GM12865 (cell line): ENCODE measurements at places on chromosomes 7 and 10.

DNA sequence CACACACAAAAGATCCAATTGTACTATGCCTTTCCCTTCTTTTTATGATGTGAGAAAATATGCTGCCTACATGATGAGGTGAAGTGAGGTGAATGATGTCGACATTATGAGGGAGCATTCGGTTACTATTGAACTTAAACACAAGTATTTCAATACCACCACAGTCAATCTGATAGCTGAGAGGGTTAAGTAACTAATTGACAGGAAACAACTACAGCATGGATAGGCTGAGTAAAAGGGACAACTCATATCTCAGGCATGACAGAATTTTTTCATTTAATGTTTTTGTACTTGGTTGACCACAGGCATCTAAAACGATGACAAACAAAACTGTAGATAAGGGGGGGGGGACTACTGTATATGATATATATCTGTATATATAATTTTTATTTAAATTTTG is 488.9 kb downstream of the SH2D4B start:
- no peak for DNase-seq

- no peak for DNase-seq
Observed at GRCh38 chr7:116095396-116095795, 64.8 kb upstream of the TFEC start.

- no peak for DNase-seq
Observed at GRCh38 chr7:151056666-151057505, 811 bp downstream of the CDK5 start.

DNA sequence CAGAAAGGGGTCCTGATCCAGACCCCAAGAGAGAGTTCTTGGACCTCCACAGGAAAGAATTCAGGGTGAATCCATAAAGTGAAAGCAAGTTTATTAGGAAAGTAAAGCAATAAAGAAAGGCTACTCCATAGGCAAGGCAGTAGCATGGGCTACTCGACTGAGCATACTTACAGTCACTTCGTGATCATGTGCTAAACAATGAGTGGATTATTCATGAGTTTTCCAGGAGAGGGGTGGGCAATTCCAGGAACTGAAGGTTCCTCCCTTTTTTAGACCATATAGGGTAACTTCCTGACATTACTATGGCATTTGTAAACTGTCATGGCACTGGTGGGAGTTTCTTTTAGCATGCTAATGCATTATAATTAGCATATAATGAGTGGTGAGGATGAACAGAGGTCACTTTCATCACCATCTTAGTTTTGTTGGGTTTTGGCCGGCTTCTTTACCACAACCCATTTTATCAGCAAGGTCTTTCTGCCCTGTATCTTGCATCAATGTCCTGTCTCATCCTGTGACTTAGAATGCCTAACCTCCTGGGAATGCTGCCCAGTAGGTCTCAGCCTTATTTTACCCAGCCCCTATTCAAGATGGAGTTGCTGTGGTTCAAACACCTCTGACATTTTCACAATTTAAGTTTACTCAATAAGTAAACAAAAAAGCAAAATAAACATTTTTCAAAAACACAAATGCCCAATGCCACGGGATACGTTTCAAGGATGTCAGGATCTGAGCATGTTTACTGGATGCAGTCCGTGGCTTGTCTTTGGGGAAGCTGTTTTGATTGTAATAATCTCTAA is 37.0 kb downstream of the ALOX5 start:
- no peak for DNase-seq

DNA sequence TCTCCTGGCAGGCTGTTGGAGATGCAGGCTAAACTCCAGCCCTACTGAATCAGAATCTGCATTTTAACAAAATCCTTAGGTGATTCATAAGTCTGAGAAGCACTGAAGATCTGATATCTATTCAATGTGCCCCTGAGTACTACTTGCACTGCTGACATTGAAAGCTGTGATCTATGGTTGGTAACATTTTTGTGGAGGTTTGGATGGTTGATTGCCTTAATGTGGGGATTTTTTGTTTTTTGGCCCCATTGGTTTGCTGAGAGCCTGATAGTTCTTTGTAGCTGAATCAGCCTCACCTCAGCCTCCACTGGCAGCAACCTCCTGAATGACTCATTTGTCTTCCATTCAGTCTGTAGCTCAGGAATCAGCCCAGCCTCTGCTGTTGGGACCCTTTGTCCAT is 14.7 kb upstream of the LRRN3 start:
- DNase-seq: no peak

DNA sequence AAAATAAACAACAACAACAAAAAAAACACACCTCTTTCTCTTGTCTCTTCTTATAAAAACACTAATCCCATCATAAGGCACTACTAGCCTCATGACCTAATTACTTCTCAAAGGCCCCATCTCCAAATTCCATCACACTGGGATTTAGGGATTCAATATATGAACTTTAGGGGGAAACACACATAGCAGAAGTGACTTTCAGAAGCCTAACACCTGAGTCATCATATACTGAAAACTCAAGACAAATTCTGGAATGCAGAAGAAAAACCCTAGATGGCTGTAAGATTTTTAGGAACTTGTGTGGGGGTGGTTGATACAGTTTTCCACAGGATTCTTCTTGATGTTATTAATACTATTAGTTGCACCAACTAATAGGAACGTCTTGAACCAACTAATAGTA is 33.7 kb upstream of the CSTF2T start:
- no peak for DNase-seq

- no peak for DNase-seq
Observed at GRCh38 chr10:71755179-71755879, 18.0 kb downstream of the VSIR start.

GRCh38 chr7:92633211-92633906 is 43.2 kb upstream of the FAM133B start:
- peak; percentile 56 for DNase-seq

DNA sequence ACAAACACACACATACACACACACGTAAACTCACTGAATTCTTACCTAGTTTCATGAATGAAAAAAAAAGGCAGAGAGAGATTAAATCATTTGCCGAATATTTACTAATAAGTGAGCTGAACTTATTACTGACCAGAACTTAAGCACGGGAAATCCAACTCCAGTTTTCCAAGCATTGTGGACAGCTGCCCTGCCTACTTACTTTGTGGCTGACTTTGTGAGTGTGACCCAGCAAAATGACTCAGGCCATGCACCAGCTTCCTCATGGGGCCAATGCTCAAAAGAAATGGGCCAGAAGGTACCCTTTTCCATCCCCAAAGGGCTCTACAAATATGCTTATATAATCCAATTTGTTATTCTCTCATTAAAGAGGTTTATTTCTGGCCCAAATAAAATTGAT is 87.4 kb upstream of the RHOBTB1 start:
- no peak for DNase-seq

DNA sequence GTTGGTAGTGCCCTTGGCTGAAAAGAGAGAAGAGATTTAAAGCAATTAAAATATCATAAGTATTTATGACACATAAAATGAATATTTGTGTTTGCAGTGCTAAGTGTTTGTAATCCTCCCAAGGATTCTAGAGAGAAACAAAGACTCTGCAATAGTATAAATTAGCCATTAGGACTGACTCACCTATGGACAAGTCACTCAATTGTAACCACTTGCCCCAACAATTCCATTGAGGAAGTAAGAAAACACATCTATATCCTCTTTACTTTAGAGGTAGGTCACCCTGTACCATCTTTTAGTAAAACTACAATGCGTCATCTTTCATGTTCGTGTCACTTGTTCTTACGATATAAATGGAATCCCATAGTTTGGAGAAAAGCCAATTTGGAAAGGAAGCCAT is 85.7 kb upstream of the INHBA start:
- no peak for DNase-seq

- no peak for DNase-seq
Observed at GRCh38 chr10:126097558-126098225, 201.3 kb downstream of the FANK1 start.

GRCh38 chr7:128112018-128112780 is 81.0 kb upstream of the LRRC4 start:
- DNase-seq: no peak

DNA sequence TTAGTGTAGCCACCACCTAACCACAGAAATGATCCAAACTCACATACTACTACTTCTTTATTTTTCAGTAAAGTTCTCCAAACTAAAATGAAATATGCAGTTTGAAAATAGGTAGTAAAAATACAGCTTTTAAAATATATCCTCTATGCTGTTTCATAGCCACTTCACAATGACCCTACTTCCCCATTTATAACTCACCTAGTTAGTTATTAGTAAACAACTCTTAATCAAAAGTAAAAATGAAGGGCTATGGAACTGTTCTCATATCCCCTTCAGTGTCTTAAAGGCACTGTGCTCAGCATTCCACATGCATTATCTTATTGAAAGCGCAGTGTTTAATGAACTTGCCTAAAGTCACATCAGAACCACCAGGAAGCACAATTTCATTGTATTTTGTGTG is 43.5 kb downstream of the KMT2C start:
- no peak for DNase-seq

GRCh38 chr10:5458425-5458824 is 40.9 kb downstream of the CALML5 start:
- no peak for DNase-seq

DNA sequence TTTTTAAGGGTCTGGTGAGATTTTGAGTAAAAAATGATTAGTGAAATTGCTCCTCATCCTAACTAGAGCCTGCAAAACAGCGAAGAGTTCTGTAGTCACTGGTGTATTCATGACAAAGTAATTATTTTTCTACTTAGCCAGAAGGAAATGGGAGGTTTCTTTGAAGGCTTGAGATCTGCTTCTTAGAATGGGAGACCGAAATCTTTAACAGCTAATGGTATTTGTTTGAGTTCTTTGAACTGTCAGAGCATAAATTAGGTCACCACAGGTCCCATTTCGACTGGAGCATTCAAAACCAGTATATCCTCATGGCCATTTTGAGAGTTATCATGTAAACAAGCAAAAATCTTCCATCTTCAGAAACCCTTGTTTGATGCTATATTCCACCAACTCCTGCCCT is 77.1 kb upstream of the NME8 start:
- DNase-seq: peak; percentile 45

DNA sequence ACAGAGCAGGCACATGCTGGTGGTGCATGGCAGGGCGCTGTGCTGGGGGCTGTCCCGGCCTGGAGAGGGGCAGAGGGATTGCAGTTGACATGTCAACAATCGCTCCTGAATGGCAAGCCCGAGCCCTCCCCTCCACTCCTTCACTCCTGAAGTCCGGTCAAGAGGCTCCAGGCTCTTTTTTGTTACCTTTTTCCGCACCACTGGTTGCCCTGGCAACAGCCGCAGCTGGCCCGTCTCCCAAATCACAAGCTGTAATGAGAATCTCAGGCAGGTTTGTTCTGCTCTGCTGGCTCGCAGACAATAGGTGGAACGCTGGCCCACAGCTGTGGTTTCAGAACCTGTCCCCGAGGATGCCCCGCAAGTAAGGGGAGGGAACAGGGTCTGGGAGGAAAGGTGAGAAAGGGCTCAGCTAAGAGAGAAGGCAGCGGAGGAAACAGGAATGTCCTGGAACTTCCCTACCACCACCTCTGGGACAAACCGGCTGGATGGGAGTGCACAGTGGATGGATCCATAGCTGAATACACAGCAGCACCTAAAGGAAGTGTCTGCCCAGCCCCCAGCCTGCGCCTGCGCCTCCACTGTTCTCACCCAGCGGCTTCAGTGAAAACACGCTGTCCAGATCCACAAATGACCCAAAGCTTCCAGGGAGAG is 58.9 kb downstream of the CALML3 start:
- DNase-seq: peak; percentile 87

GRCh38 chr7:147251751-147252325 is 1135.2 kb downstream of the CNTNAP2 start:
- no peak for DNase-seq
